ENCODE measurements at places on chromosomes 1 and 21.

DNA sequence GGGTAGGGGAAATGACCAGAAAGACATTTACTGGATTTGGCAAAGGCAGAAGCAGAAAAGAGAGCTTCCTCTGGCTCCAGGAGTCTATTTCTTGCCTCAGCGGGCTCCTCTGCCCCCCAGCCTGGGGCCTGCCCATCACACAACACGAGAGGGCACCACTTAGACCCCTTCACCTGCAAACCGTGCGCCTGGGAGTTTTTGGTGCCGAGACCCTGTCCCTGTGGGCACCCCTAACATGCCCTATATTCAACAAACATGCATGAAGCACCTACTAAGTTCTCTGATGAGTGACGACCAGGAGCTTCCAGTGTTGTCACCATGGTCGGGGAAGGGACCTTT, 18.8 kb downstream of the IL6R start:
- no peak for DNase-seq

DNA sequence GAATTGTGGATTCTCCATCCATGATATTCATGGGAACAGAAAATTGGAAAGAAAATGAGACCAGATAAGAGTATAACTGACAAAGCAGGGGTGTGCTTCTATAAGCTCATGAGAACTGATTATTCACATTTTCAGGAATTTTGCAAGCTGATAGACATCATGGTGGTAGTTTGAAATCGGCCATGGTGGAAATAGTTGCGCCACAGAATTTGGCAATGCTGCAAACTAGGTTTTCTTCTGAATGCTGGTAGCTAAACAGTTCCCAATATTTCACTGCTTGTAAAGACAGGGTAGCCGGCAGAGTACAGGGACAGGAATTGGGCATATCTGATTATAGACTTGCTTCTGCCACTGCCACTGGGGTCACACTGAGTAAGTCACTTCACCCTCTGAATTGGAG, 151.1 kb downstream of the PLXNA2 start:
- no peak for DNase-seq

GRCh38 chr1:243727503-243728203, 122.4 kb downstream of the AKT3 start:
- DNase-seq = no peak

- DNase-seq = no peak
Observed at GRCh38 chr1:66919063-66919462, 5.6 kb downstream of the DNAI4 start.

DNA sequence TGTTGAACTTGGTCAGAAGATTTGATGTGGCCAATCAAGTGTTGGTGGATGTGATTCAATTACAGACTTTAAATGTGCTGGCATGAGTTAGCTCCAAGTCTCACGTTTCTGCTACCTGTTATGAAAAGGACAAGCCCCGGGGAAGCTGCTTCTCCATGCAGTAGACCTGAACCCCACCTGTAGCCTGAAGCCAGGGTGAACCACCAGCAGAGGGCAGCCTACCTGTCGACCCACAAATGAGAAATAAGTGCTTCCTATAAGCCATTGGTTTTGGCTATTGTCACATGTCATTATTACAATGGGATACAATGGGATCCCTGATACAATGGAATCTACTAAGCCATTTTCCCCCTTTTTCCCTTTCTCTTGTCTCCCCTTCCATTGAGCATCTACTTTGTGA, 230.2 kb downstream of the PRDM2 start:
- DNase-seq = no peak

DNA sequence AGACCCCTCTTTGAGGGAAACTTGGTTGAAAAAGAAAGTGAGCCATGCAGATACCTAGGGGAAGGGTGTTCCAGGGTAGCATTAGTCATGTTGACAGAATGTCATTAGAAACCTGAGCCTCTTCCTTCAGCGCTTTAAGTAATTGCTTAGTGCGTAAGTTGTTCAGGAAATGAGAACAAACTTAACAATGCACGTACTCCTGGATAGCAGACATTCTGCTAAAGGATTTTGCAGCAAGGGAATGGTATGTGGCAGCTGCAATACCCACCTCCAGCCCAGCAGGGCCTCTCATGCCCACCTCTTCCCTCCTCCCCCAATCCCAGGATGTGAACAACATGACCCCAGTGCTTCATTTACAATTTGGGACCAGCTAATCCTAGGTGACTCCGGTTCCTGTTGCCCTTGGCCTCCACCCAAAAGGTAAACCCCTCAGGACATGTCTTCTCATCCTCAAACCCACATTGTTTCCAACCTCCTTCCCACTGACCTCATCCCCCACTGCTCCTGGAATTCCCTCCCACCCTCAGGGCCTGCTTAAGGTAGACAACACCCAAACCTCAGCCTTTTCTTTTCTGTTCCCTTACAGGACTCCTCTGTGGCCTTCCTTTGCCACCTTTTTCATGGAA, 98.0 kb upstream of the BCAR3 start:
- no peak for DNase-seq

- no peak for DNase-seq
Observed at GRCh38 chr1:42767510-42768000, 506 bp downstream of the C1orf50 start.

DNA sequence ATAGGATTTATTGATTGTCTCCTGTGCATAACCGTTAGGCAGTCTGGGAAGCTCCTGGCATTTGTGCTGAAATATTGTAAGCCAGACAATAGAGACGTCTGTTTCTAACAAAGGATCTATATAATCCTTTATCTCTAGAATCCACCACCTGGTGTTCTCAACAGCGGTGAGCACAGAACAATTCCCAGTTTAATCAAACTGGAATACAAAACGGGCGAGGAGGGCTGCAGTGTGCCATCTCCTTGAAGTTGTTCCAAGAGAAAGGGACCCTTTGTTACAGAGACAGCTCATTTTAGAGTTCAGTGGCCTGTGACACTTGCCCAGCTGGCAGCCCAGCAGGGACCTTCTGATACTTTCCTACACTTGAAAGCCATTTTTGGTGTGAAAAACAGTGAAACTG, 162.8 kb upstream of the IVNS1ABP start:
- DNase-seq = no peak

DNA sequence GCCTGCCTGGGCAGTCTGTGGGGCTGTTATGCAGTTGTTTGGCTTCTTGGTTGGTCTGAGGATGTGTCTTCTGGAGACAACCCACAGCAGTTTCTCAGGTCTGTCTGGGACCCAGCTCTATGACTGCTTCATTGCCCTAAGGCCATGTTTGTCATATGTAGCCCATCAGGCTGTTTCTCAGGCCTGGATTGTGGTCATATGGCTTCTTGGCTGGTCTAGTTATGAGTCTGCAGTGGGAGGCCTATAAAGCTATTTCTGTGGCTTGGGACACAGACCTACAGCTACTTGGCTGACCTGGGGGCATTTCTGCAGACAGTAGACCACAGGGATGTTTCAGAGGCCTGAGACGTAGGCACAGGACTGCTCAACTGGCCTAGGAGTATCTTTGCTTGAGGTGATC, 41.5 kb downstream of the CHIA start:
- no peak for DNase-seq

DNA sequence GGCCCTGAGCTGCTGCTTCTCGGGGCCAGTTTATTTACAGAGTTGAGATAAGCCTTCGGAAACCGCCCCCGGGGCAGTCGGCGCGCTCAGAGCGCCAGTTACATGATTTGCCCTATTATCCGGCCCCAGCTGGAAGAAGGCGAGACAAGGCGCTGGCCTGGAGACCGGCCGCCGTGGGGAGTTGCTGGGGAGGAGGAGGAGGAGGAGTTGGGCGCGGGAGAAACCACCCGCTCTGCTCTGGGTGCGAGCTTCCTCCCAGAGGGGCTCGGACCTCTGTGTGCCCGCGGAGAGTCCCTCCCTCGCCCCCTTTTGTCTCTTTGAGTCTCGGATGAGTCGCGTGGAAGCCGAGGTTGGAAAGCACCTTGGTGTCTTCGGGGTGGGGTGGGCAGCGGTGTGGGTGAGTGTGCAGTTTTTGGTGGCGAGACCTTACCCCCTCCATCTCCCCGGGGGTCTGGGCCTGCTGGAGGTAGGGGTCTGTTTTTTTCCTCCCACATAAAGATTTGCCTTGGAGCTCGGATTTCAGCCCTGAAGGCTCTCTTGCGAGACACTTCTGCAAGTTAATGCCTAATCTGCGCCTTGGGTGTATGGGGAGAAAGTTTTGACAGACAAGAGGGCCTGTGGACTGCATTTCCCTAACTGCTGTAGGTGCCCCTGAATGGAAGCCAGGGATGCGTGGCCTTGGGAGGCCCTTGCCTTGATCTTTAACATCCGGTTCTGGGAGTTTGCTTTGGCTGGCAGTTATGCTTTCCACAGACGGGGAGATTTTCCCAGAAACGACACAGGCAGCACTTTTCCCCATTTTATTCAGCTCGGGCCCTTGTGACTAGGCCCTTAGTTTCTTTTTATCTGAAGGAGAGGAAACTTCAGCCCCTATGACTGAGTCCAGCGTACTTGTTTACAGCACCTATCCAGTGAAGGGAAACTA, 80.0 kb downstream of the NDUFS5 start:
- DNase-seq = no peak

GRCh38 chr1:230271300-230272035, 154.7 kb downstream of the PGBD5 start:
- no peak for DNase-seq

GRCh38 chr1:210222340-210223006, 10.1 kb upstream of the SERTAD4 start:
- DNase-seq = no peak

DNA sequence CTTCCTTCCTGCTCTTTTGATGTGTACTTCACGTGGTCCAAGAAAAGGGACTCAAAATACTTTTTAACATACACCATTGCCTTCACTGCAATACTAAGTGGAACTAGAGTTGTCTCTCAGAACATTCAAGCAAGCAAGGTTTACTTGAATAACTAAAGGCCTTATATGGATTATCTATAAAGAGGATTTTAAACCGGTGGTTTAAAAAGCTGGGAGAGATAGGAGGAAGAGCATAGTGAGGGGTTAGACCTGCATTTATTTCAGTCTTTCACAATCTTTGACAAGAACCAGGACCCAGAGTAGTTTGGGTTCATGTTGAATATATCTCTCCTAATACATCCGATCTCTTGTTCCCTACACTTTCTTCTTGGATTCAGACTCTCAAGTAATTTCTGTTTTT, 6.9 kb downstream of the S1PR1 start:
- no peak for DNase-seq

DNA sequence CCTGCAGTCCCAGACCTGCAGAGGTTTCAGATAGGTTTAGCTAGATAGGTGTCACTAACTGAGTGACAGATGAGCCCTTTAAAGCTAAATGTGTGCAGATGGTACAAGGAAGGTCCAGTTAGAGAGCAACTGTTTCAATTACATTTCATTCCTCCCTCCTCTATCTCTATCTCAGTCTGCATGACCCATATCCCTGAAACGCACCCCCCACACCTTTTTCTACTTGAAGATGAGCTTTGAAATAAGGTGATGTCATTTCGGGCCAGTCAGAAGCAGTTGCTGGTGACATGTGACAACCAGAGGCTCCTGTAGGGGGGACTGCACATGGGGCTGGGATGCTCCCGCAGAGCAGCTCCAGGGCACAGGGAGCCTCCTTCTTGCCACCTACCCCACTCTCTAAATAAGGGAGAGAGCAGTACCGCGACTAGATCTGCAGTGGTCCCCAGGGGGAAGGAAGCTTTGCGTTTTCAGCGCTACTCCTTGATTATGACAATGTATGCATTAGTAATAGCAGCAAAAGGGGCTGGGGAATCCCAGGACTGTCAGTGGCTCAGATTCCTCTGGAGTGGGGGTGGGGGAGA, 4.3 kb downstream of the ATP8B2 start:
- DNase-seq = no peak

DNA sequence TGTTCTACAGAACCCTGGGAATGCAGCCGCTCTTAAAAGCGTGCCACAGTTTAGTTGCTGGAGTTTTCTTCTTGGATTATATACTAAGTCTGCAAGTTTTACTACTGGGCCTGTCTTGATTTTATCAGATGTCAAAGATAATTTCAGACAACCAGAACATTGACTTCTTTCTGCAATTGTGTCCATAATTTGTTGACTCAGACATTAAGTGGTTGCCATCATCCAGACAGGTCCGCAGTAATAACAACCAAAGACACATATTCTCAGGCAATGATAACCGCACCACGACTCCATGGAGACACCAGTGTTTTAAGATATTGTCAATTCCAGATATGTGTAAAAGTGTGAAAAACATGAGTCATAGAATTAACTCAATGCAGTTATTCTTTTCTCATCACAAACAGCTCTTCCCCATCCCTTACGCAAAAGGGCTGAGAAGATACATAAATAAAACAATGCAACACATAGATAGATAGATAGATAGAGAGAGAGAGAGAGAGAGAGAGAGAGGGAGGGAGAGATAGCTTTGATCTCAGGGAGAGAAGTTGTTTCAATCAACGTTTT, 90.4 kb upstream of the FMN2 start:
- no peak for DNase-seq

- DNase-seq = no peak
Observed at GRCh38 chr1:13801232-13801631, 101.2 kb downstream of the PRDM2 start.

DNA sequence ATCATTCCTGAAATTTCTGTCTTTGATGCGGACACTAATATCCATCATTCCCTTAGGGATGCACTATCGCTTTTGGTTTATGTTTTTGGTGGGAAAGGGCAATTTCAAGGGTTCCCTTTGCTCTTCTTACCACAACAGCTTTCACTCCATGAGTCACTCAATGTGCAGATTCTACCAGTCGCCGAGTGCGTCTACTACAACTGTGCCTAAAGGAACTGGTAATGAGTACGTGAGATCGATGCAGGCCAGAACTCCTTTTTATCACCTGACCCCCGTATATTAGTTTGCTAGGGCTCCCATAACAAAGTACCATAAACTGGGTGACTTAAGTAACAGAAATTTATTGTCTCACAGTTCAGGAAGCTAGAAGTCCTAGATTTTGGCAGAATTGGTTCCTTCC, 27.5 kb upstream of the TMEM54 start:
- DNase-seq = no peak

- DNase-seq = no peak
Observed at GRCh38 chr1:119006406-119007279, 18.5 kb upstream of the TBX15 start.

GRCh38 chr1:173362543-173362942, 114.6 kb upstream of the PRDX6 start:
- DNase-seq = no peak

GRCh38 chr21:36403713-36404112, 18.5 kb downstream of the CHAF1B start:
- DNase-seq = no peak

DNA sequence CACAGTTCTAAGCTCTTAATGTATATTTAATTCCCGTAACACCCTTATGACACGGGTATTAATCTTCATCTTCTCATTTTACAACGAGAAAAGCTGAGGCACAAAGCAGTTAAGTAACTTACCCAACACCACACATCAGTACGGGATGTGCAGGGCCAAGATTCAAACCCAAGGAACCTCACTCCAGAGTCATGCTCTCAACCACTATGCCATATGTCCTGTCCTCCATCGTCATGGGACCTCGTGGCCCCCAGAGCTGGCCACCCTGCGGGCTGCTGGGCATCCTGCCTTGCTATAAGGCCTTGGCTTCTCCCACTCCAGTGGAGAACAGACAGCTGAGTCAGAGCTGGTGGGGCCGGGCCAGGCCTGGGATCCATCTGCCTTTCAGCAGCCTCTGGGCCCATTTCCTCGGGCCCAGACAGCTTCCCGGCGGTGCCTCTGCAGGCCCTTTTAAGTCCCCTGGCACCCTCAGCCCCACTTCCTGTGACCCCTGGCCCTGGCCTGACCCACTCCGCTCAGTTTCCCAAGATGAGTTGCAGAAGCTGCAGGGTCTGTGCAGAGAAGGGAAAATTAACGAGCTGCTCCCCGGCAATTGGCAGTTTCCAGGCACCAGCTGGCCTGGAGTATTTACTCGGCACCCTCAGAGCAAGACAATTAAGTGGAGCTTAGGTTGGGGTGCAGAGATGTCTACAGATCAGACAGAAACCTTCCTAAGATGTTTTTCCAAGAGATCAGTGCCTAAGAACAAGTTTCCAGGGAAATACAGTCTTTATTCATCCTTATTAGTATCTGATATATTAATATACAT, 98.2 kb downstream of the EPHB2 start:
- DNase-seq = peak; percentile 93
